T-helper 22 cell (primary cell): ENCODE measurements at places on chromosomes 11 and 22.

DNA sequence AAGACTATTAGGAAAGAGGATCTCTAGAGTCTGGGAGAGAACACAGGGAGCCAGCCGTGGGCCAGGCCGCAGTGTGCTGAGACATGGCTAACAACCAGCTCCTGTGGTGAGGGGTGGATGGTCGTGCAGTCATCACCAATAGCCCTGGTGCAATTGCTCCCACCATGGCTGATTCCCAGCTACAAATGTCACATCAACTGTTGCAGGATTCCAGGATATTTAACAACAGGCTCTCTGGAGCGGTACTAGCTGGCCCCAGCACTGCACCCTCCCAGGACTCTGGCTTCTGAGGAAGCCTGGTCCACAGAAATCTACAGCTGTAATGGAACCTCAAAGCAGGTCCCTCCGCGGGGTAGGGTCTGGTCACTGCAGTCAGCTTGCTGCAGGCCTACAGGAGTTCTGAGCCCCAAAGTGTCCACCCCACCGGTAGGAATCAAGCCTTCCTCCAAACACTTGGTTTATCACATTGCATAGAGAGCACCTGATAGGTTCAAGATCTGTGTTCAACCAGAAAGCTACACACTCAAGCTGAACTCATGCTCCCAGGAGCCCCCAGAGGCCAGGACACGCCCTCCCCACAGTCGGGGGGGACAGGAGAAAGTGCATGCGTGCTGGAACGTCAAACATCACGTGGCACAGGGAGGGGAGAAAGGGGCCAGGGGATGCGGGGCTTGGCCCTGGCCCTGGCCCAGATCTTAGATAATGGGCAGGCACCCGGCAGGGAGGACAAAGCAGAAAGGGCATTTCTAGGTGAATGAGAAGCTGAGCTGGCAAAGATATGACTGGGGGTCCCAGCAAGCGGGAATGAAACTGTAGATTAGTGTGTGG is 609.0 kb downstream of the TBC1D22A start:
- no peak for DNase-seq

GRCh38 chr11:31798554-31799434 is 12.3 kb downstream of the PAX6 start:
- DNase-seq: no peak

GRCh38 chr11:111456086-111456858 is 55.9 kb downstream of the BTG4 start:
- DNase-seq: no peak

GRCh38 chr11:29018631-29019030 is 910.4 kb downstream of the METTL15 start:
- no peak for DNase-seq

- DNase-seq: no peak
Measured at GRCh38 chr11:34225091-34225490, 119.7 kb downstream of the NAT10 start.

- DNase-seq: no peak
Measured at GRCh38 chr22:50222508-50222907, 21.7 kb downstream of the SELENOO start.

DNA sequence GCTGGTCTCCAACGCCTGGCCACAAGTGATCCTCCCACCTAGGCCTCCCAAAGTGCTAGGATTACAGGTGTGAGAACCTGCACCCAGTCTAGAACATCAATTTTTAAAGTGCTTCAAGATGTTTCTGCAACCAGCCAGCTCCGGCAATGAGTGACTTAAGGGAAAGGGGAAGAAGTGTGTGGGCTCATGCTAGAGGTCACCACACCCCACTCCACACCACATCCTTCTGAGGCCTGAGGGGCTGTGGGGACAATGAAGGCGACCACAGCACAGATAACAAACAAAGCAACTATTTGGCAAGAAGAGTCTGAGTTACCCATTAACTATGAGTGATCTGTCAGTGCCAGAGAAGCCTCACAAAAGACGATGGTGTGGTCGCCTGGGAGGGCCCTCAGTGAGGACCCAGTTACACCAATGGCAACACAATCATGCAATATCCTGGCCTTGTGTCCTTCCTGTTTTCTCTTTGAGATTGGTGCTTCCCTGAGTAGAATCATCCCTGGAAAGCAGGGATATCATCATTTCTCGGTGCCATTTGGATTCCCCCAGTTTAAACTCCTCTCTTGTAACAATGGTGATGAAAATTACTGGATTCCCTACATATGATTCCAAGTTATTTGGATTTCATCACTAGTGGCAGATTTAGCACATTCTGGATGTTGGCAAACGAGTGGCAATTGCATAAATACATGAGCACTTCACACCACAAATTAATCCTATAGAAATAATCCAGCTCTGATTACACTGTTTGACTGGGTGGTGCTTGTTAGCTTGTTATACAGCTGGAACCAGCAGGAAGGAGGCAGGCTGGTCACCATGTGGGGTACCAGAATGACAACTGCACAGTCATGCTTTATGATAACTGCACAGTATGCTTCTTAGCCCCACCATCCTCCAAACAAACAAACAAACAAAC is 18.4 kb downstream of the ABTB2 start:
- DNase-seq: no peak

DNA sequence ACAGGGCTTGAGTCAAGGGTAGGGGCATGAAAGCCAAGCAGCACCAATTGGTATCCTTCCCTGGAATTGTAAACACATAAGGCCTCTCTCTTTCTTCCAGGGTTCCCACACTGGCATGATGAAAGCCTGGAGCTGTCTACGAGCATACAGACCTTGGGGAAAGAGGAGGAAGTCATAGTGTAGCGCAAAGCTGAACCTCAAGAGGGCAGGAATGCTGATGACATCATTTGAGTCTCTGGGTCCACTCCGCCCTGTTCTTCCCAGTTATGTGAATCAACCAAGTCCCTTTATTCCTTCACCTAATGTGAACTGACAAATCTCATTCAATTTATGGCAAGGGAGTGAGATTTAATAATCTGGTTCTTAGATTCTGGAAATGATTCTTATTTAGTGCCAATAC is 266.4 kb upstream of the NCAM1 start:
- DNase-seq: no peak

DNA sequence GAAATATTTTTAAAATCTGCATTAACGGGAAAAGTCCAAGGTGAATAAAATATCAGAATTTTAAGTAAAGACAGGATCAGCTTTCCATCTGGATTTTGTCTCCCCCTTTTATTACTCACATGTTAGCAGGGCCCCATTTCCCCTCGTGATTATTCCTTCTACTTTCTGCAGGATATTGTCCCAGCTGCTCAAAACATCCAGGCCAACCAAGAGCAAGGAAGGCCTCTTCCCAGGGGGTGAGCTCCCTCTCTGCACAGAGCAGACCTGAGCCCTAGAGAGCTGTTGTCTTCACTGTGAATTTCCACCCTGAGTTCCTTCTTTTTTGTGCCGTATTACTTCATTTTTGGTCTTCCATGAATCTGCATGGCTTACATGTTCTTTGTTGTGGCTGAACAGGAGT is 3.7 kb upstream of the TMPRSS13 start:
- no peak for DNase-seq

- no peak for DNase-seq
Measured at GRCh38 chr11:15327786-15328231, 213.1 kb downstream of the INSC start.

- no peak for DNase-seq
Measured at GRCh38 chr11:119643876-119644225, 85.1 kb downstream of the NECTIN1 start.

GRCh38 chr11:121422675-121423074 is 29.4 kb upstream of the SORL1 start:
- no peak for DNase-seq

DNA sequence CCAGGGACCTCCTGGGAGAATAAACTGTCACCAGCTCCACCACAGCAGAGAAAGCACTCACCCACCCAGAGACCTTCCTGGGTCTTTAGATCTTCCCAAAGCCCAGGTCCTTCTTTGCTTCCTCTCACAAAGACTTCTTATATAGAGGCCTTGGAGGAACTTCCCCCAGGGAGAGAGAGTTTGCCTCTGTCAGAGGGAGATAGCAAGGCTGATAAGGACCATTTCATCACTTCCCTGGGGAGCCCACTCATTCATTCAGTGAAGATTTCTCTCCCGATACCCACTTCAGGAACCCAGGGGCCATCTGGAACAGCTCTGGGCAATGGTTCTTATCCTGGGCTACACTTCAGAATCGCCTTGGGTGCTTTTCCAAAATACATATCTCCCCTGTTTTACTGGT is at the start of gene PRG2:
Gene PRG2 (minus strand): TSS at position 116 of the 400 bp plus-strand sequence. CDS start 706 bp downstream, outside the sequence.
- DNase-seq: no peak

DNA sequence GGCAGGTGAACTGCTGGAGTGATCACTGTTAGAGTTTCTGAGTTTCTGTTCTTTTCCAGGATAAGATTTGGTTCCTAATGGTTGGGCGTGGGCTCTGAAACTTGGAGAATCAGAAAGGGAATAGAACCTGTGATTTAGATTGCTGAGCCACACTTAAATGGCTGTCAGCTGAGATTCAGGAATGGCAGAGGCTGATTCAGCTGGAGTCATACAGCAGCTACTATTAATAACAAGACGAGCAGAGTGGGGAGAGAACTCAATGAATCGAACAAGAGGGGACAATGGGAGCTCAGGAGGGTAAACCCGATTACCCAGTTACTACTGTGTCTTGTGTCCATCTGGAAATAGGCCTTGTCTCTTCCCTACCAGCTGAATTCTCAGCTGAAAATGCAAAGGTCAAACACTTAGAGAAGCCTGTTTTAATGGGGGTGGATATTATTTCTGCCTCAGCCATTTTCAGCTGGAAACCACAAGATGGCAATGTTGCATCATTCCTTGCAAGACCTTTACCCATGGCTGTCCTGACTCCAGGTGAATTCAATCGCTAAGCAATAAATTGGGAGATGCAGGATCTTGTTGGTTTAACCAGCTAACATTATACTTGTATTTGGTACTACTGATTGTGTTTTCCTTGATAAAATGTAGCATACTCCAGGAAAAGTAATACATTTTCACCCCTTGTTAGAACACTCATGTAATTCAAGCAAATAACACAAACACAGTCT is 104.5 kb upstream of the RAG2 start:
- no peak for DNase-seq

GRCh38 chr11:83572581-83573496 is 286.7 kb upstream of the CCDC90B start:
- DNase-seq: no peak

DNA sequence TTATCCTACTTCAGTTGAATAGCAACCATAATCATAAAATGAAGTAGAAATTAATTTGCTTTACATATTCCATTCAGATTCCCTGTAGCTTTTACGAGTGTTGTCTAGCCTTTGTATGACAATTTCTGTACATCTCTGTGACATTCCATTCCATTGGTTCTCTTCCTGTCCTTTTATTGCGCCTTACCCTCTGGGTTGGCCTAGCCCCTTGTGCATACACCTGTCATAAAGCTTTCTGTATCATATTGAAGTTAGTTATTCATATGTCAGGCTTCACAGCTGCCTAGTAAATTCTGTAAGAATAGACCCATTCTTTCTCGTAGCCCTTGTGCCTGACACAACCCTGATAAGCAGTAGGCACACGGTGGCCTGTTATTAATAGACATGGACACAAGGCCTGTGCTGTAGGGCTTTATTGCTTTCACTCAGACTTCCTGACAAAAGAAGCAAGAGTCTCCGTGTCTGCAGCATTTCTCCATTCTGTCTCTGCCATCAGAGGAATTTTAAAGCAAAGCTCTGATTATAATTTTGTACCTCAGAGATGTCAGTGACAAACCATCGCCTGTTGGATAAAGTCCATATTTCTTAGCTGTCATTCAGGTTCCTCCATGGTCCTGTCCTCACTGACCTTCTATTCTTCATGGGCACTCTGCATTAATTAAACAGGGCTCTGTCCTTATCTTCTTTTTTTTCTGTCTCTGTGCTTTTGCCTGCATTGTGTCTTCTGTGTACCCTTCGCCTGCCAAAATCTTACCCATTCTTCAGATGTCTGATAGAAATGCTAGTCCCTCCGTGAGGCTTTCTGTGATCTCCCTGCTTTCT is 49.4 kb downstream of the BID start:
- no peak for DNase-seq

DNA sequence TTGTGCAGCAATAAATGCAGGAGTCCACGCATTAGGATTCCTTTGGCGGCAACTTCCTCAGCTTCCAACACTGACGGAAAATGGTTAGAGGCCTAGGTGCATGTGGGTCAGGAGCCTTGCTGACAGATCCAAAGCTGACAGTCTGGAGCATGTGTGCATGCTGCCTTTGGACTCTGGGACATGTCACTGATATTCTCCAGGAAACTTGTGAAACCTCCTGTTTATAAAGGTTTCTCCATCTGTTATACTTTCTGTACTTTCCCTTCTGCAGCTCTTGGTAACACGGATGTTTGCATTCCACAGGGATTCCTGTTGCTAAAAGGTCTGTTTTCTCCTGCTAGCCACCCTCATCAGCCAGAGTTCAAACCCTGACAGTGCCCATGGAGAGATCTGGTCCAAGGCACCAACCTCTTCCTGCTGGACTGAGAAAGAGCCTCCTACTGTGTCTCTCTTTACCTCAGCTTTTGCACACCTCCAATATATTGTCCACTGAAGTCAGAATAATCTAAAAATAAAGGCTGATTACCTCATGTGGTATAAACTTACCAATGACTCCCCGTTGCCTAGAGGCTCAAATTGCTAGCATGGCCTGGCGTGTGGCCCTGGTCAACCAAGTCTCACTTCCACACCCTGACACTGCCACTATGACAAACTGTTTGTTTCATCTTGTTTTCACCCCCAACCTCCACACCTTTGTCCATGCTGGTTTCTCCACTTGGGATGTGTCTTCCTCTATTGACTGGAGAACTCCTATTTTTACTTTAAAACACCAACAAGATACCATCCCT is 31.1 kb upstream of the LYVE1 start:
- DNase-seq: no peak

GRCh38 chr11:64239662-64240434 is 1.0 kb upstream of the FKBP2 start:
- DNase-seq: no peak

DNA sequence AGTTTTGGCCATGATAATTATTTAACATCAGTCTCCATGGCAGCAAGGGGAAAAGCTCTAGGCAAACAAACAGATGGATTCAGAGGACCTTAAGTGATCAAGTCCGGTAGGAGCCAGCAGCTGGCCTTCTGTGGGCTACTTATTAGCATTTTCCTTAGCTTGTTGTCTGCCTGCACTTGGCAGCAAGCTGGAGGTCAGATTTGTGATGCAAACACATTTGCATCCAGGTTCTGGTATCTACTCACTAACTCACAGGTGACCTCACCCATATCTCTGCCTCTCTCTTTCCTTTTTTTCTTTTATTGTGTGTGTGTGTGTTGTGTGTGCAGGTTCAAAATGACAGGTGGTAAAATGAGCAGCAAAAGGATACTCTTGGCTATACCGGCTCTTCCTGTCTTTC is 32.3 kb downstream of the ARHGAP42 start:
- no peak for DNase-seq

DNA sequence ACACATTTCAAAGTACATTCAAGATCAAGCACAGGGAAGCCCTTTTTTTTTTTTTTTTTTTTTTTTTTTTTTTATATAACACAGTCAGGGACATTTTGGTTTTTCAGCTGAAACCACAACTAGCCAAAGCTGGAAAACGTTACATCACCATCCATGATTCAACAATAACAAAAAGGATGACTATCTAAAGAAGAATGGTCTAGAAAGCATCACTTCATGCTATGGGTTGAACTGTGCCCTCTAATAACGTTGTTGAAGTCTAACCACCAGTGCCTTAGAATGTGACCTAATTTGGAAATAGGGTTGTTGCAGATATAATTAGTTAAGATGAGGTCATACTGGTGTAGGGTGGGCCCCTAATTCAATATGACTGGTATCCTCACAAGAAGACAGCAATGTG is 46.6 kb downstream of the MTMR2 start:
- no peak for DNase-seq
